ENCODE measurements at places on chromosomes 12 and 14. TPM values are rescaled to one million over a fixed set of nuclear protein-coding genes. Genes with fewer than 3 reads are reported as not detected.

Gene RASSF9
- not detected for total RNA-seq

Gene TNFAIP2
- total RNA-seq = 0.70 TPM

Gene SLC17A8
- total RNA-seq = not detected

DNA sequence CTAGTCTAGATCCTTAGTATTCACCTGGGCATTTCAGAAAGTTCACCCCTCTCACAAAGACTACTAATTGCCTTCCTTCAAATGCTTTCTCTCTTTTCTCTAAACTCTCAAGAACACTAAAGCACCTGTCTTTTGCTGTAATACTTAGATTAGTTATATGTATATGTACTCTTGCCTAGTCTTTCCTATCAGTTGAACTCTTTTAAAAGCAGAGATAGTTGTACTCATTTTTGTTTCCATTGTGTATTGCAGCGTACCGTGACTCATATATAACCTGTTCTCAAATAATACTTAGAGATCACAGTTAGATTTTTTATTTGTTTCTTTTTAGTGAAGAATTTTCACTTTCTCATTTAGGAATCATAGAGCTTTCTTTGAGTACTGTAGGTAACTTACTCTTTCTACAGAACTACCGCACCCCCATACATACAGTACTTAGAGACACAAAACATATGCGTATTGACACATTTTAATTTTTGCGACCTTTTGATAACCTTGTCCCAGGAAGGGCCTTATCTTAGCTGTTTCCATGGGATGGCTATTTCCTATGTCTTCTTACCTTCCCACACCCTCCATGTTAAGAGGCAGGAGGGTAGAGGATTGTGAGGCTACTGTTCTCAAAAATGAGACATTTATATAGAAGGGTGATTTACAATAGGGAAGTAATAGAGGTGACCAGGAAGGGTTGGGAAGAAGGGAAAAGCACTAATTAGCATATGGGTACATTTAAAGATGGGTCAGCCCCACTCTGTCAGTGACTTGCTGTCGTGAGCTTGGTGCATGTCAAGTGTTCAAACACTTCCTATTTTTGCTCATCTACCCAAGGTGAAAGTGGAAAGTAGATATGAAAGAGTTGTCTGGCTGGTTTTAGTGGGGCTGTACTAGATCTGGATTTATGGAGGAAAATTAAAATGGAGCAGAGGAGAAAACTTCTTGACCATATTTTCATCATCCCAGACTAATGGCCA, 74.3 kb downstream of the PLEKHA5 start:
- DNase-seq = no peak

DNA sequence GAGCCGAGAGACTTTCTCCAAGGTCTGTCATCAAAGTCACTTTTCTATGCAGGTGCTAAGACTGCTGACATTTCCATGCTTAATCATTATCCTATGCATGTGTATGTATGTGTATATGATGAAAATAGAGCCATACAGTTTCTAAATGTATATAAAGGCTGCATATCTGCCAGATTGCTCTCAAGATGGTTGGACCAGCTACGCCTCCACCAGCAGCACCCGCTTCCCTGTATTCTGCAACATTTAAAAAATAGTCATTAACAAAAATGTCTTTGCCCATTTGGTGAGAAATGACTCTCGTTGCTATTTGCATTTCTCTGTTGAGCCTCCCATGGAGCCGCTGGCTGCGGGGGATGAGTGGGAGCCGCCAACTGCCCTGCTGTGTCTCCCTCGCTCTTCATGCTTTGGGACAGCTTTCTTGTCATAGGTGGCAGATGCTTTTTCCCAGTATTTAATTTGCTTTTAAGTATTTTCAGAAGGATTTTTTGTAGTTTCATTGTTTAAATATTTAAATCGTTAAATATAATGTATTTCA, 54.7 kb downstream of the DYNC1H1 start:
- DNase-seq = no peak

GRCh38 chr14:103225476-103225875, 102.2 kb downstream of the TNFAIP2 start:
- DNase-seq = no peak

DNA sequence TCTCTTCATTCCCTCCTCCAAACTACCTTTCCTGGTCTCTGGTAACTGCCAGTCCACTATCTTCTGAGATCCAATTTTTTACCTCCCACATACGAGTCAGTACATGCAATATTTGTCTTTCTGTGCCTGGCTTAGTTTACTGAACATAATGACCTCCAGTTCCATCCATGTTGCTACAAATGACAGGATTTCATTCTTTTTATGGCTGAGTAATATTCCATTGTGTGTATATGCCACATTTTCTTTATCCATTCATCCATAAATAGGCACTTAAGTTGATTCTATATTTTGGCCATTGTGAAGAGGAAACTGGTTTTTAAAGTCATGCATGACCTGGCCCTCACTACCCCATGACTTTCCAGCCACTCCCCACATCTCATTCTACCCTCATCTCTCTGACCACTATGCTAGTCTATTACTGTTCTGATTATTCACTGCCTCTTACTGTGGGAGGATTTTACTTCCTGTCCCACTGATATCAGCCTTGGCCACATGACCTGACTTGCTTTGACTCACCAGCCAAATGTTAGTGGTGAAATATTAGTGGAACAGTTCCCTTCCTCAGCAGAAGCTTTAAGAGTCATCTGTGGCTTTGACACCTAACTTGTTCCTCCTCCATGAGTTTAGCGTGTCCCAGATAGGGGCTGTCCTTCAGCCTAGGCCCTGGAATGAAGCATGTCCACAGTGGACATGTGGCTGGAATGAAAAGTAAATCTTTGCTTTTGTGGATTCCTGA, 52.2 kb downstream of the GOLGA5 start:
- no peak for DNase-seq

DNA sequence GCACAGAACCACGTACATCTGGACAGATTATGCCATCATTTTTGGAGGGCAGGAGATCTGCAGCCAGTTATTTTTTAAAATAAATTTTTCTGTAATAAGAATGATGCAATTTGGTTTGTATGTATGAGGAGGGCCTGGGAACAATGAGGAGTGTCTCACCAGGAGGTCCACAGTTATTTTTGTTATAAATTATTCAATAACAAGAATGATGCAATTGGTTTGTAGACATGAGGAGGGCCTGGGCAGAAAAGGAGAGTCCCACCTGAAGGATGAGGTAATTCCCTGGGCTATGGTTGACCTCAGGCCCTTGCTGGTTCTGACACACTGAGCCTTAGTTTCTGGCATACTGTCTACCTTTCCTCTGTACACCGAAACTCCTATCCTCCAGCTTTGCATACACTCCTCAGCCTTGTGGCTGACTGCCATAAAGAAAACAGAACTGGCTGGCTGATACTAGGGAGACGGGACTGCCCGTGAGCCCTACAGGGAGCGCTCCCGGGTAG, 9.0 kb upstream of the DCD start:
- no peak for DNase-seq

GRCh38 chr14:51834240-51834639, 26.2 kb upstream of the GNG2 start:
- no peak for DNase-seq

Measured in CD8-positive, alpha-beta memory T cell (primary cell).